CD4-positive, alpha-beta T cell treated with Interleukin-15 for 1 hour (primary cell): ENCODE measurements at places on chromosomes 3 and 15.

- DNase-seq = no peak
These were observed 27.2 kb upstream of the POMGNT2 start for GRCh38 chr3:43132870-43133636.

DNA sequence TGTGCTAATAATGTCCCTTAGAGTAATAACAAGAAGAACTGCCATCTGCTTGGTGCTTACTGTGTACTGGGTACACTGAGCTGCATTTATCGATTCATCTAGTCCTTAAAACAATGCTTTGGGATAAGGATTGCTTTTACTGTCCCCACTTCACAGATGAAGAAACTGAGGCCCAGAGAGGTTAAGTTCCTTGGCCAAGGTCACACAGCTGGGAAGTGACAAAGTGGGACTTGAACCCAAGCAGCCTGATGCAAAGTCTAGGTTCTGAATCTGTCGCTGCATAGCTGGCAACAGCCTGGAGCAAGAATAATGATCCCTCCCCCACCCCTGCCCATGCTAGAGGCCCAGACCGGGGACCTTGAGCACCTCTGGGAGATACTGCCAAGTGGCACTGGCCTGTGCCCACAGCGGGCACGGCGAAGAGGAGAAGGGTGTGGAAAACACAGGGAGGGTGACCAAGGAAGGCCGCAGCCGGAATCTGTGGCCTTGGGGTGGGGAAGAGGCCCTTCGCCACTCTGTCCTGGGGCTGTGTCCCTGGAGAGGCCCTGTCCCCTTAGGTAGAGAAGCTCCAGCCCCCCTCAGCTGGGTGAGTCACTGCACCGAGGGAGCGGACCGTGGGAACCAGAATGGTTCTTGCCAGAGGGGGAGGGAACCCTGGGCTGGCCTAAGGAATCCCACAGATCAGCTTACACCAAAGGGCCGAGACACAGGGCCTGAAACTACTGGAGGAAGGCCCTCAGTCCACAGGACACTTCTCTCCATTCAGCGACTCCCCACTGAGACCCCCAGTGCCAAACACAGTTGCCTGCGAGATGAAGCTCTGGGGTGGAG lies 3.5 kb downstream of the PLXND1 start:
- no peak for DNase-seq

- DNase-seq = peak; percentile 5
These were observed at the start of gene MYL3 for GRCh38 chr3:46863261-46863782. Gene MYL3, minus strand, starts transcription at chr3:46863444. Its CDS starts 54 bp downstream, at chr3:46863390.

GRCh38 chr15:89863918-89864317 lies 29.9 kb downstream of the AP3S2 start:
- no peak for DNase-seq

DNA sequence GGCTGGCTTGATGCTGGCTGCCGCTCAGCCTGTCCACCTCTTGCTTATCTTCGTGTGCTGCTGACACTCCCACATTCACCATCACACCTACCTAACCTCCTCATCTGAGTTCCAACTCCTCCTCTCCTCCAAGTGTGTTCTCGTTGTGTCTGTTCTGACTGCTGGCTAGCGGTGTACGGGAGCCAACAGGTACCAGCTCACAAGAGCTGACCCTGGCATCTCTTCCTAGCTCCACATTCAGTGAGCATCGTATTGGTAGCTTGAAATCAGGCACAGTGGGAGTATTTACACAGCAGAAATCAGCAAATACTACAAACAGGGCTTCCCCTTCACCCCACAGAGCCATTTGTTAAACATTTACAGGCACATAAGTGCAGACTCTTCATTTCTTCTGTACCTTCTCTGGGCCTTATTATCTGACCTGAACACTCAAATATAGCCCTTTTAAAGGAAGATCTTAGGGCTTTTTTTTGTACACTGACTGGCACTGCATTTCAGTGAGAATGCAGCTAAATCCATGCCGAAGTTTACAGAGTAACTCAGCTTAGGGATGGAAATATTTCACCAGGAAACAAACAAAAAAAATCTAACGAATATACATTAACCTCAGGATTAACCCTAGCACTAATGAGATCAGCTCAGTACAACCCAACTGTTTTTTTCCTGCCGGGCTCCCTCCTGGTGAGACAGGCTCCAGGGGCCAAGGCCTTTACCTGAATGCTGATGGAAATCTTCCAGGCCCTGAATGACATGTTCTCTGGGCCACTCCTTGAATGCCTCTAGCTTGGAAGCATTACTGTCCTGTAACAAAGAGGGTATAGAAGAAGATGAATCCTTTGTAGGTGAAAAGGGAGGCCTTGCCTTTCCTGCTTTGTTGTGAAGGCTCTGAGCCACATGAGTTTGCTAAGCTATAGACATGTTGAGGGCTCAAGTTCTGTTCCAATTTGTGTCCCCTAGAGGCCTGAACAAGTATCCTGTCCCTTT lies 150.5 kb upstream of the LPP start:
- DNase-seq = no peak

- peak; percentile 43 for DNase-seq
These were observed 142.7 kb downstream of the GADL1 start for GRCh38 chr3:30751610-30752299.

DNA sequence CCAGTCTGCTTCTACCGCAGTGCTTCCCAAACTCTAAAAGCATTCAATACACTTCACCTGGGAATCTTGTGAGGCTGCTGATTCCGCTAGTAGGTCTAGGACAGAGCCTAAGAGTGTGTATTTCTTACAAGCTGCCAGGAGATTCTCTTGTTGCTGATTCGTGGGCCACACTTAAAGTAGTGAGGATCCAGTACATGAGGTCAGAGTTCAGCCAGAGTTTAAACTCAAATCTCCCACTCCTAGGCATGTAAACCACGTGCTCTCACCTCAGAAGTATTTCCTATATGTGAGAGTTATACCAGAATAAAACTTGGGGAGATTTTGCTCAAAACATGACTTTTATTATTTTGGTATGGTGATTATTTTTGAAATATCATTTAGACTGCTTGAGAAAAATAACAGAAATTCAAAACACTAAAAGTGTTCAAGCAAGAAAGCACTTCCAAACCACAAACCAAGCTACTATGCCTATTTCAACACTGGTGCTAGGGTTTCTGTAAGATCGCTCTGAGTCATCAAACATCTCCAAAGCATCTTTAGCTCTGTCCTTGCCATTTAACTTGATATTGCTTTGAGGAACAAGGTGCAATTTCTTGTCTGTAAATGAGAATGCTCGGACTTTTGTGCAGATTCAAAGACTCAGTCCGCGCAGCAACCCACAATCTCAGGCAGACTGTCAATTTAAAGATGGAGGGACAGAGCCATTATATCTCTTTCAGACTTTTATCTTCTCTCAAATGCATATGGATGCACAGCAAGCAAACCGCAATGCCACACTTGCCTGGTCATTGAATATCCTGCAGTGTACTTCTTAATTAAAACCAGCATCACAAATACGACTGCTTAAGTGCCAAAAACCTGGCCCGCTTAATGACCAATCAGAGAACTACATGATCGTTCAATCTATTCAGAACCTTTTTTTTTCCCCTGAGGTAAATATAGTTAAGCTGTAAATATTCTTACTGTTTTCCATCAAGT lies 59.8 kb downstream of the AGTR1 start:
- no peak for DNase-seq

DNA sequence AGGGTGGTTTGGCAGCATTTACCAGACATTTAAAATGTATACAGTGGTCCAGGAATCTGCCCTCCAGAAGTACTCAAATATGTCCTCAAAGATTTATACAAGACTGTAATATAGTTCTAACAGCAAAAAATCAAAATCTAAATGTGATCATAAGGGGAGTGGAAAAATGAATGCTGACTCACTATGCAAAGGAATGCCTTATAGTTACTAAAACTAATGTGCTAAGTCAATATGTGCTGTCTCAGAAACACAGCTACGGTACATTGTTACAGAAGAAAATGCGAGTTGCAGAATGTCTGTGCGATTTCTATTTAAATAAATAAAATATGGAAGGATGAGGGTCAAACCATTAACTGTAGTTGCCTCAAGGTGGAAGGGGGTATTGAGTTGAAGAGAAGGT lies 230.1 kb upstream of the UBE2E1 start:
- DNase-seq = no peak

GRCh38 chr3:73197187-73197586 lies 135.7 kb downstream of the EBLN2 start:
- no peak for DNase-seq

DNA sequence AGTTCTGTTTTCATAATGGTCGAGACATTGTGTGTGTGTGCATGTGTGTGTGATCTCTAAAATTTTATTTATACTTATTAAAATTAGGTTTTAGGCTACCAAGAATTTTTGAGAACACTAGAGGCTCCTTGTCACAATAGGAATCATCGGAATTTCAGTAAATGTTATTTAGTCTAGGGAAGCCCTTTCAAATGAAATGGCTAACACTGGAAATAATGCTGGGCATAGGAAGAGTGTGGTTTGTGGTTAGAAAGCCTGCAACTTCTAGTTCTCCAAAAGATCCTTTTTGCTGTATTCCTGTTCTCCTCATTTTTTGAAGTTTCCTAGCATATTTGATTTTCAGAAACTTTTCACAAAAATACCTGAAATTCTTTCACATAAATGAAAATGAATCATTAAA lies 92.5 kb upstream of the MBNL1 start:
- DNase-seq = no peak

- no peak for DNase-seq
These were observed 27.7 kb downstream of the ITGA11 start for GRCh38 chr15:68404056-68404798.

- DNase-seq = no peak
These were observed 41.0 kb upstream of the C15orf61 start for GRCh38 chr15:67479781-67480505.

GRCh38 chr15:89502867-89503595 lies 6.6 kb upstream of the RHCG start:
- DNase-seq = no peak

DNA sequence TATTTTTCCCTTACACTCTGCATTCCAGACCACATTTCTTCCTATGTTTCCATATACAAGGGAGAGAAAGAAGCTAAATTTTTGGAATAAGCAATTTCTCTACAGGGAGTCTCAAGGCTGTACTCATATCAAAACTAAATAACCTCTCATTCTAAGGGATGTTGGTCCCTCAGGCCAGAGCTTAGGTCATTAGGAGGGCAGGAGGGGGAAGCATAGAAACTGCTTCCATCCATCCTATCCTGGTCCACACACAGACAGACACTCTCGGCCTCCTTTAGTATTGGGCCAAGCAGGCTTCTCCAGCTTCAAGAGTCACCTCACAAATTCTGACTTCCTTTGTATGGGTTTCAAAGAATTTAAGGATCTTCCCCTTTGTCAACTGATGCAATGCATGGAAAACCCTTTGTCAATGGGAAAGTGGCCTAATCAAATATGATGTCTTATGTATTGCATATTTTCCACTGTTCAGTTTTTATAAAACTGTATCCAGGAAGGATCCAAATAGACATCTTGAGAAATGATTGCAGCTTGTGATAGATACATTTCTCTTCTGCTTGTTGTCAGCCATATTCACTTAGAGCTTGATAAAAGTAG lies 140.7 kb upstream of the RARB start:
- no peak for DNase-seq

DNA sequence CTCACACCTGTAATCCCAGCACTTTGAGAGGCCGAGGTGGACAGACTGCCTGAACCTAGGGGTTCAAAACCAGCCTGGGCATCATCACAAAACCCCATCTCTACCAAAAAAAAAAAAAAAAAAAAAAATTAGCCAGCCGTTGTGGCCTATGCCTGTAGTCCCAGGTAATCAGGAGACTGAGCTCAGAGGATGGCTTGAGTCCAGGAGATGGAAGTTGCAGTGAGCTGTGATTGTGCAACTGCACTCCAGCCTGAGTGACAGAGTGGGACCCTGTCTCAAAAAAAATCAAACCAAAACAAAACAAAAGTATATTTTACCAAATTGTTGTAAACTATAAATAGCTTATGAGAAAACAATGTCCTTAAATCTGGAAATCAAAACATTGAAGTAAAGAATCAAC lies 34.7 kb upstream of the UBP1 start:
- DNase-seq = no peak

GRCh38 chr3:82030916-82031315 lies 269.5 kb upstream of the GBE1 start:
- no peak for DNase-seq

DNA sequence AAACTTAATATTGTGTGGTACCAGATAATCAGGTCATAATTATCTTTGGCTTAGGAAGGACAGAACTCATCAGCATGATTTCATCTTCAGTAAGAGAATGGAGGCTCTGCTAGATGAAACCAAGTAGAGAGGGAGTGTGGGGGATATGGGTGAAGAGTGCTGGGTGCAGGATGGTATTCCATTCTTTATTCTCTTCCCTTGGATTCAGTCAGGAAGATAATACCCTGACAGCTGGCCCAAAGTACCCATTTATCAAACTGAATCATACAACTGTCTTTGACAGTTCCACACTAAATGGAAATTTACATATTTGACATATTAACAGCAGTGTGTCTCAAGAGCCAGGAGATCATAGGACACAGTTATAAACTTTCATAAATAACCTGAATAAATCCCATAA lies 44.7 kb downstream of the GOLIM4 start:
- no peak for DNase-seq

GRCh38 chr15:54428596-54428995 lies 450.4 kb downstream of the UNC13C start:
- no peak for DNase-seq

- DNase-seq = no peak
These were observed 69.9 kb downstream of the IGF2BP2 start for GRCh38 chr3:185754920-185755319.

DNA sequence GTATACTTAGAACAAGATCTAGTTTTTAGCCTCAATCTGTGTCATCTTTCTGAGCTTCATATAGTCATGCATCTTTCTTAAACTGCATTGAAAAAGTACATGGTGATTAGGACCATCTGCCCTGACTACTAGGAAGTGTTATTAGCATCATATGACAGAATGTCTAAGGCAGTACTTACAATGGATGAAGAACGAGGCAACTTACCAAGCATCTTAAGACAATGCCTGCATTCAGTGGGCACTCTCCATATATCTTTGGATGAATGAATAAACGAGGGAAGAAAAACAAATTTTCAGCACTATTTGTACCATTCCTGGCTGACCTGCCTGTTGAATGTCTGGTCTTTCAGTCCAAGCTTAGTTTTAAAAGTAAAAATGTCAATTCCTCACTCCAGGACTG lies 185.4 kb upstream of the EPHA3 start:
- DNase-seq = no peak

DNA sequence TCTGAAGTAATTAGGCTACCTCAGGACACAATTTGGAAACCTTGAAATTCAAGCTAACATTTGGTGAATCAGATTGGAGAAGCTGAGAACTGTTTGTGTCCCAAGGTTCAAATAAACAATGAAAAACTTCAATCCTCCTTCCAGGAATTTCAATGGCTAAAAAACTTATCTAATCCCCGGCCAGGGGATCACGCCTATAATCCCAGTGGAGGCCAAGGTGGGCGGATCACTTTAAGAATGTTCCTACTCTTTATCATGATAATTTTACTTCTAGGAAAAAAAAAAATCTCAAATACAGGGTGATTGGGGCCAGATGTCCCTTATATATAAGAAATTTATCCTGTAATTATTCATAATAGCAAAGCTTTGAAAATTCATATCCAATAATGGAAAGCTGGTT lies 139.0 kb downstream of the CPNE4 start:
- DNase-seq = no peak

- DNase-seq = no peak
These were observed 5.9 kb downstream of the RPUSD3 start for GRCh38 chr3:9837701-9838582.
